ENCODE measurements at places on chromosomes 16 and 17. TPM values are rescaled to one million over a fixed set of nuclear protein-coding genes. Genes with fewer than 3 reads are reported as not detected.

DNA sequence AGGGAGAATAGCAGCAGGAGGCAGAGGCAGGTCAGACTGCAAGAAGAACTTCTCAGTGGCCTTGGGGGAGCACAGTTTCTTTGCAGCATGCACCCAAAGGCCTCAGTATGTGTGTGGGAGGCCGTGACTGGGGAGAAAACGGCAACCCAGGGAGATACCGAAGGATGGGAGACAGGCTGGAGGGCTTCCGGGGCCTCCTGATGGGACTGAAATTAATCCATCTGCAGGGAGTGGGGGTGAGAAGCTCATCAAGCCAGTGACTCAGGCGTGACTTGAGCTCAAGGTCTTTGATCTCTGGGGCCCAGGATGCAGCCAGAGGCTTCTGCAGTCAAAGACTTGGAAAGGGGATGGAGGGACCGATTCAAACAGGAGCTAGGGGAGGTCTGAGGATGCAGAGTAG lies 5.1 kb upstream of the C17orf113 start:
- DNase-seq = no peak

GRCh38 chr16:77043076-77043475 lies 147.9 kb upstream of the MON1B start:
- no peak for DNase-seq

DNA sequence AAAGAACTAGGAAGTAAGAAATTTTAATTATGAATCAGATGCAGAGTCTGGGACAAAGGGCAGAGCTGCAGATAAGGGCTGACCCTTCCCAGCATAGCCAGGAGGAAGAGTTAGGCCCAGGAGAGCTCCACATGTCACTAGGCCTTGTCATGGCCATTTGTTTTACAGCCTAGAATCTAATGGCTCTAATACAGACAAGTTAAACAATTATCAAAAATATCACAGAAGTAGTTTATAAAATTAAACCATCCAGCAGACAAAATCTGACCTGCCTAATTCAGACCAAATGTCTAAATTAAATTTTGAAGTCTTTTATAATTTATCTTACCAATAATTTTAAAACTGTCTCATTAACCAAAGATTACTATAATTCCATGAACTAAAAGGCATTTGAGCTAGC lies 1369.5 kb downstream of the CDH11 start:
- DNase-seq = no peak

GRCh38 chr17:74805591-74805991 lies 29.4 kb upstream of the NAT9 start:
- DNase-seq = no peak

DNA sequence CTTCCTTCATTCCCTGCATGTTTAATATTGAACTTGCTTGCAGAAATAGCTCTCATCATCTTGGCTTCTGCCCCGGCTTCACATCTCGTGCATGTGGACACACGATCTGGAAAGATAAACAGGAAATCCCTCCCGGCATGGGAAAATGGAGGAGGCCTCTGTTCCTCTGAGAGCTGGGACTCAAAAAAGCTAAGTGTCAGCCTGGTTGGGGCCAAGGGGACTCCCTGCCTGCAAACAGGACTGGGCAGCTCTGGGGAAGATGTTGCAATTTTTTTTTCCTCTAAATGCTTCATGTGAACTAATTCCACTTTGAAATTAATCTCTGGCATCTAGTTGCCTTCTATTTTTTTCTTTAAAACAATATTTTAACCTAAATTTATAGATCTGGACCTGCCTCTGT lies 24.8 kb downstream of the ITPRIPL2 start:
- DNase-seq = no peak

DNA sequence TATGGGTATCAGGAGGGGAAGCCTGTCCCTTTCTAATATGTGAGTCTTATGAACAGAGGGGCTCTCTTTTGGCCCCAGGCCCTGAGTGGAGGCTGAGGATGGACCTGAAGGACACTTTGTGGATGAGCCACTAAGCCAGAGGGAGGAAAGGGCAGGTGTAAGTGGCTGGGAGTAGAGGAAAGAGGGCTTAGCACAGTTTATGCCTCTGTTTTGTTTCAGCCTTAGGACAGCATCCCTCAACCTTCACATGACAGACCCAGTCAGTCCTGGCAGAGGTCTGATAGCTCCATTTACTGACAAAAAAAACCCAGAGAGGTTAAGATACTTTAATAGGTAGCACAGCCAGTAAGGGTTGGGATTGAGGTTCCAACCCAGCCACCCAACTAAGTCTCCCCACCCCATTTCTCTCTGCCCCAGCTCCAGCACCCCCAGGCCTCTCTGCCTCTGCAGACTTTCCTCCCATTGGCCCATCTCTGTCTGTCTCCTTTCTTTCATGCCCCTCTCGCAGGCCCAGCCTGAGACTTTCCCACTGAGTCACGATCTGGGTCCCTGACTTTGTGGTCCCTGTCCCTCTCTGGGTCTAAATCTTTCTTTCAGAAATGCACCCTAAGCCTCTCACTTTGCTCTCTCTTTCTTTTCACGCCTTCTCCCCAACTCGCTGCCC lies 4.7 kb upstream of the TBX21 start:
- no peak for DNase-seq

DNA sequence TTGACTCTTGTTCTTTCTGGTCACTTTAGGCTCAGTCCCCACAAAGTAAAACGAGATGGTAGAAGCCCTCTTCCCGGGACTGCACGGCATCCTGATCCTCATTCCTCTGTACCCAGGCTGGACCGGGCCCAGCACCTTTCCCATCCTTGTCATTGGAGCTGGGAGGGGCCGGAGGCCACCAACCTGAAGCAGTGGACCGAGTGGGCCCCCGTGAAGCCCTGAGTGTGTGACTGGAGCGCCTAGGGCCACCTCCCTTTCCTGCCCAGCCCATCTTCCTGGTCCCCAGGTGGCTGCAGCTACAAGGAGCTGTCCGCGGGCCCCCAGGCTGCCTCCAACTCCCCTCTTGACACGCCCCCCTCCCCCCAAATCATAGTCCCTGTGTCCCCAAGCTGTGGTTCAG lies 17.1 kb upstream of the CD300A start:
- DNase-seq = no peak

The SLC5A11 gene
- not detected for total RNA-seq

DNA sequence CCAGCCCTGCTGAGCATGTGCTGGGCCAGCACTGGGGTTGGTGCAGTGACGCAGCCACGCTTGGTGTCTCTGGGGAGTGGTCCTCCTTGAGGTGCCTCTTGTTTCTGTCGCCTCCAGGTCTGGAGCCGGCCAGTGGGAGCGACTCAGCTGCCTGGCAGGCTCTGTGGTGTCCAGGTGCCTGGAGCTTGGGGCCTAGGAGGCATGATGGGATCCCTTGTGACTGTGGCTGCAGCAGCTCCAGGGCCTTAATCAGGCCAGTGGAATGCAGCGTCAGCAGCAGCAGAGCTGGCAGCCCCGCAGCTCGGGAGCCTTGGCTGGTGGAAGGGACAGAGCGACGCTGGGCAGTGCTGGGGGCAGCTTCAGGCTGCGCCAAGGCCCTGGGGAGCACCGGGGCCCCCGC lies 74.7 kb upstream of the CIBAR2 start:
- DNase-seq = no peak

The TBC1D3H gene
- total RNA-seq = not detected

- DNase-seq = no peak
Measured at GRCh38 chr16:85720302-85720637, 30.6 kb downstream of the C16orf74 start.

- DNase-seq = no peak
Measured at GRCh38 chr17:9044772-9045463, 23.6 kb downstream of the NTN1 start.

- DNase-seq = peak; percentile 75
Measured at GRCh38 chr17:63950940-63951907, 19.1 kb upstream of the CD79B start.

The MMP28 gene
- total RNA-seq = not detected

The SLC35G6 gene
- total RNA-seq = 0.18 TPM

DNA sequence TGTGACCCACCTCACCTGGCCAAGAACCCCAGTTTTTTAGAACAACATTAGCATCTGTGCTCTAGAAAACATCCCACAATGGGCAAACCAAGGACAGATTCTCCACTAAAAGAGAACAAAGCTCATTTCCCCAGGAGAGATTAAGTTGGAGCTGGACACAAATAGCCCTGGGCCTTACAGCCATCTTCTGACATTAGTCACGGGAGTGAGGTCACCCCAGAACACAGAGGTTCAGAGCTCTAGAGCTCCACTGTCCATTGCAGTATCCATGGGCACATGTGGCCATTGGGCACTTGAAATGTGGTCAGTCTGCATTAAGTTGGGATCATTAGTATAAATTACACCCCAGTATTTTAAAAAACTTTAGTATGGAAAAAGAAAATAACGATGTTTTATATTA lies 47.6 kb upstream of the RBBP6 start:
- DNase-seq = no peak

The PDE6G gene
- 4.4 TPM for total RNA-seq
